GF-D8 (cell line): ENCODE measurements at places on chromosomes 3 and 15.
A peak's percentile ranks its signal among the peaks of the same experiment; 100 is the strongest.

GRCh38 chr3:183731611-183732010, 34.0 kb downstream of the YEATS2 start:
- DNase-seq = no peak

DNA sequence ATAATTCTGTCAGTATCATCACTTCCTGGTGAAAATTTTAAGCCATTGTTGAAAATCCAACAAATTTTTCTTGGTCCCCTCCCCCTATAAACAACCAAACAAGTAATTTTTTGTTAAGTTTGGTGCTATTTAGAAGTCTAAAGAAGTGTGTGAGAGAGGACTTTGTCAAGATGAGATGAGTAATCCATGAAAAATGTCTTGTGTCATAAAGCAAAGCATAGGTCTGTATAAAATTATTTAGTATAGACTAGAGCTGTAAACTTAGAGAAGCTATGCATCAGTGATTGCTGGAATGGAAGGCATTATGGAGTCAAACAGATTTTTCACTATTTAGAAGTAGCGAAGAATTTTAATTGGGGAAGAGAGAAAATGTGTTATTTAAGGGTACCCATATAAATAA, 31.4 kb downstream of the MAPK6 start:
- DNase-seq = no peak

- no peak for DNase-seq
These were observed 234.1 kb downstream of the RORA start for GRCh38 chr15:60994963-60995475.

DNA sequence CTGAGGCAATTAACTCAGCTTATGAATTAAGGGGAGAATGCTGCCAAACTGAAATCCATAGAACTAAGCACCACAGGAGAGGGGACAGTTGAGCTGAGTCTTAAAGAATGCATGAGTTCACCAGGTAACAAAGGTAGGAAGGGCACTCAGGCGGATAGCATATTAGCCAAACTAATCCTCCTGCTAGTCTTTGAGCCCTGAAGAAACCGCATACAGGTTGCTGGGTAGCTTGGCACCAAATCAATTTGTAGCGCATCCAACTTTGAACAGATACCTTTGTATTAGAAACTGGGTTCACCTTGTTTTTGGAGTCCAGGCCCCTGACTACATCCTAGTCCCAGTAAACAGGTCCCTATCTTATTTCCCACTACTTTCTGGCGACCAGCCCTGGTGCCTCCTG, 93.7 kb downstream of the FRMD4B start:
- no peak for DNase-seq

- no peak for DNase-seq
These were observed 5.0 kb upstream of the HES1 start for GRCh38 chr3:194130807-194131589.

DNA sequence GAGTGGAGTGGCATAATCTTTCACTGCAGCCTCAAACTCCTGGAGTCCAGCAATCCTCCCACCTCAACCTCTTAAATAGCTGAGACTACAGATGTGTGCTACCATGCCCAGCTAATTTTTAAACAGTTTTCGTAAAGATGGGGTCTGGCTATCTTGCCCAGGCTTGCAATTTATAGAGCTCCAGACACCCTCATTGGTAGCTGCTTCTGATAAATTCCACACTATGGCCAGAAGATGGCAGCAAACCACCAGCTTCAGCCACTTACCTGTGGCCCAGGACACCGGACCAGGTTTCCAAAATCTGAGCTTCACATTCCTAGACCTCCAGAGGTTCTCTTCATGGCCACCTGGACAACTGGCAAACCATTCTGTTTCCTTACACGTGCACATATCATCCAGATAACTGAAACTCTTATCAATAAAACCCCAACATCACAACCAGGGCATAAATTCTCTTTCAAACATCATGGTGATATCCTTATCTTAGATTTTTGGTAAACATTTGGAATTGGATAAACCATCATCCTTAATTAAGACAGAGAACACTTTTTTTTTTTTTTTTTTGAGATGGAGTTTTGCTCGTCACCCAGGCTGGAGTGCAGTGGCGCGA, 28.9 kb downstream of the FBXW12 start:
- DNase-seq = peak; percentile 20
